Occipital lobe (tissue), 3 donors: ENCODE measurements at places on chromosomes 6 and 20.
A peak's percentile ranks its signal among the peaks of the same experiment; 100 is the strongest.

GRCh38 chr20:50229156-50229607, 38.6 kb downstream of the CEBPB start:
- DNase-seq: no peak

GRCh38 chr6:6001443-6001842, 5.3 kb downstream of the NRN1 start:
- DNase-seq: no peak

- no peak for DNase-seq
Observed at GRCh38 chr6:91288741-91289140, 701.9 kb upstream of the MAP3K7 start.

GRCh38 chr6:149229096-149229495, 88.4 kb upstream of the TAB2 start:
- DNase-seq: no peak

DNA sequence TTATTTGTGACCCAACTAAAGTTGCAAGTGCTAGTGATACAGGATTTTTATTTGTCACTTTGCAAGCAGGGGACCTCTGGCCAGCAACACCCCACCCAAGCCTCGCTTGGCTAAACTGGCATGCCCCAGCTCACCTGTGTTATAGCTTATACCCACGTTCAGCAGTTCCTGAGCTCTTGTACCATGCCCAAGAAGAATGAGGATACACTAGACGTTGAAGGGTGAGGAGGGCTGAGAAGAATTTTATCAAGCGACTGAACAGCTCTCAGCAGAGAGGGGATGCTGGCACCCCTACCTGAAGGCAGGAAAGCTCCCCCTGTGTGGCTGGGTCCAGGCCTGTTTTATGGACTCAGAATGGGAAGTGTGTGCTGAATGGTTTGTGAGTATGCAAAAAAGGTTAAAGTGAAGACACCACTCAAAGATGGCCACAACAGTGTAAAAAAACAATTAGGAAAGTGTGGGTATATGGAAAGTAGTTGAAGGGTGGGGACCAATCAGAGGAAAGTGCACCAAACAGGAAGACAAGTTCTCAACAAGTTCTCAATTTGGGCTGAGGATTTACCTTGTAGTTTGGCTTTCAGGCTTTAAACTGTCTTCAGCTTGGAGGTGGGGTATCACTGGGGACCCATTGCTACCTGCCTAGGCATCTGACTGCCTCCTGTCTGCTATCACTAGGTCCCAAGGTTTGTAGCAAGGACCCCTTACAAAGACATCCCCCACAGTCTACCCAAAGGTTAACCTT, 15.0 kb downstream of the BTN2A1 start:
- DNase-seq: no peak

- DNase-seq: no peak
Observed at GRCh38 chr20:13422637-13423036, 201.6 kb downstream of the ISM1 start.

GRCh38 chr6:27592481-27593199, 119.7 kb upstream of the ZNF184 start:
- no peak for DNase-seq

DNA sequence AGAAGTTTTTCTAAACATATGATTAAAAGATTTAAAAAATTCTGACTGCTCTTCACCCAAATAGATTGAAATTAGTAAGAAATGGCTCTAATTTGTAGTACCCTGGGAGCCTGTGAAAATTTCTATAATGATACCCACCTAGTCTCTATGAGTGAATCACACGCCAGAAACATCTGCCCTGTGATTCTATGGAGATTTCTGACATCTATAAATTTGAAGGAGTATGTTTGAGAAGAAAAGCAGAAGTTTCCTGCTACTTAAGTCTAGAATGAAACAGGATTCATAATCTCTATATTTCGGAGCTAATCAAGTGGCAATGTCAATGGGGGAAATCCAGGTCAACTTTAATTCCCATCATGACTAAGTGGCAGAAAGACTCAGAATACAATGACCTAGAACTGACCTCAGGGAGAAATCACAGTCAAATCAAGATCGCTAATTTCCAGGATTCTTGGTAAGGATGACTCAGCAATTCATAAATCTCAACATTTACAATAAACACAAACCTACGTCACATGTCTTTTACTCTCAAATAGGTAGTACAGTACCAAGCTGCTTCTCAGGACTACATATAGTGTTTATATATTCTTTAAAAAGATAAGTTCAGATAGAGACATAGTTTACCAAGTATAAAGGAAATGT, 186.2 kb upstream of the TNFAIP3 start:
- no peak for DNase-seq

DNA sequence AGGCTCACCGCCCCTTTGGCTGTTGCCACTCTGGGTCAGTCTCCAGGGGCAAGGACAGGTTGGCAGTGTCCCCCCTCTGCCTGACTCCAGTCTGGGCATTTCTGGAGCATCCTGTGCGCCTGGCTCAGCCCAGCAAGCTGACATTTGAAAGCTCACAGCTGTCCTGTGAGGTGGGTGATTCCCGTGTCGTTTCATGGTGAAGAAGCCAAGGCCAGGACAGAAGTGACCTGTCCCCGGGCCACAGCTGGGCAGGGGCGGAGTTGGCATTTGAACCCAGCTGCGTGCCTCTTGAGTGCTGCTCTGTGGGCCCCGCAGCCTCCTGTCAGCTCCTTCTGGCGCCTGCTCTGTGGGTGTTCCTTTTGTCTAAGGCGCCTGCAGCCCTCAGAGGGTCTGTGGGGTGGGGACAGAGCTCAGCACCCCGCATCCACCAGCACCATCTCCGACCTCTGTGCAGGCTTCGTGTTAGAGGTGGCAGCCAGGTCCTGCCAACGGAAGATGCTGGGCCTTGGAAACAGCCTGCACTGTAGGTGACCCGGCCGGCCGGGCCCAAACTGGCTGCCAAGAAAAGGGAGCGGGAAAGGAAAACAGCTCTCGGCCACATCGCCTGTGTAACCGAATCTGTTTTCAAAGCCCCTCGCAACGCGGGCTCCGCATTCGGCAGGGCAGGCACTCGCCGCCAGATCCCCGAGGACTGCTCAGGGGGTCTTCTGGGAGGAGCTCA, 5.8 kb upstream of the GATA5 start:
- DNase-seq: no peak

DNA sequence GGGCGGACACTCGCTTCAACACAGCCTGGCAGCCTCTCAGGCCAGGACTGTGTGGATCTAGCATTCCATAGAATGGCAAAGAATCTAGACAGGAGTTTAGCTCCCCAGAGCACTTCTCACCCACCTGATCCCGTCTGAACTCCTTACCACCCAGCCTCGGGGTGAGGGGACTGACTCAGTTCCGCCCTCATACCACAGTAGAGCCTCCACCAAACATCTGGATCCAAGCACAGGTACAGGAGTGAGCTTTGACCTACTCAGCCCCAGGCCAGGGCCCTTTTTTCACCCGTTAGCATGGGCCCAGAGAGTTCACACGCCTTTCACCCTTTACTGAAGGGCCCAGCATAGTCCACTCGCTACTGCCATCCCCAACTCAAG, 715 bp downstream of the PSMF1 start:
- no peak for DNase-seq

- DNase-seq: no peak
Observed at GRCh38 chr20:19370076-19371075, 157.9 kb downstream of the SLC24A3 start.

DNA sequence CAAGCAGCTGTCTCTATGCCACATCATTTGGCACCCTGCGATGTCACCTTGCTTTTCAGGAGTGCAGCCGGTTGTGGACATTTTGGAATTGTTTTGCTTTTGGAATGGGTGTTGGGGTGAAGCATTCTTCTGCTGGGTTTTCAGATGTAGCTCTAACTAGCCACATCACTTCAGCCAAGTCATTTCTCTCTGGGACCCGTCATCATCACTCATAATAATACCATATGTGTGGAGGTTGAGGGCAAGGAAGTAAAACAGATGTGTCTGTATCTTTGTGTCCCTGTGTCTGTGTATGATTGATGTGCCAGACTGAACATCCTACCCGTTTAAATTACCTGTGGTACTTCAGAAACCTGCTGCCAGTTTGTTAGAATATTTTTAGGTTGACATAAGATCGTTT, 49.5 kb upstream of the TULP4 start:
- DNase-seq: no peak

GRCh38 chr6:27290065-27290849, 21.8 kb downstream of the POM121L2 start:
- DNase-seq: no peak

DNA sequence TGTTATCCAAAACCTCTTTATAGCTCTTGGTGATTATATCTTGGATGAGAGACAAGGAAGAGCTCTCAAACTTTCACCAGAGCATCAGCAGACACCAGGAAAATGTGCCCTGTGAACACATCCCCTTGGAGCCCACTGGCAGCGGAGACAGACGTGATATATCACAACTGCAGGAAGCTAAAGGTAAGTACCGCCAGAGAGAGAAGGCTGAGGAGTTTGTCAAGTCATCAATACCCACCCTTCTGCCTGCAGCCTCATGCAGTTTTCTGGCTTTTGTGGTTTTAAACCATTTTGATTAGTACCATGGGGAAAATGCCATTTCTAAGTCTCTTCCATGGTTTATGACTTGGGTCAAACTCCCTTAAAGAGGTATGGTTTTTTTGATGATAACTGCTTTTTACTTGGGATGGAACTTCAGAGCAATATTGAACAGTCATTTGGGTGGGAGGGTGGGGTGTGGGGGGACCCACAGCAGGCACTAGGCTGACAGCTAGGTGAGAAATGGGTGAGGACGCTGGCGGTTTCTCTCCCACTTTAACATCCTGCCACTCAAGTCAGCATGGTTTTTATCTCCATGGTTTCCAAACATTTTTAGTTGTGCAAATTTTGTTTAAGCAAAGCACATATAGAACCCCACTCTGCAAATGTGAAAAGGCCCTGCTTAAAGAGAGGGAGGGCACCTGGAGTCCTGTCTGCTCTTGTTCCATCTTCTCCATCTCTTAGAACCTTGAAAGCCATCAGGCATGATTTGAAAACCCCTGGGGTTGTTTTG, 108.4 kb downstream of the SCML4 start:
- DNase-seq: no peak

DNA sequence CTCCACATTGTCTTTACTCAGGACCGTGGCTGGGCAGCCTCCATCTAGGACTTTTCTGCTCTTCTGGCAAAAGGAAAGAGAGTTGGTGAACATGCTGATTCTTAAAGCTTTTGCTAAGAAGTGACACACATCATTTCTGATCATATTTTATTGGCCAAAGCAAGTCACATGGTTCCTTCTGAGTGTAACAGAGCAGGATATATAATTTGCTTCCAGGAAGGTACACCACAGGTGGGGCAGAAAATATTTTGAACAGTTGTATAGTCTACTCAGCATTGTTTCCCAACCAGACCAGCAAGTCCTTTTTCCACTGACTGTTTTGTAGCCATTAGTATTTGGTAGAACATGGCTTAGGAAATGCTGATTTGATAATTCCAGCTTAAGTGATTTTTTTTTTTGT, 73.5 kb downstream of the AKAP7 start:
- no peak for DNase-seq

- no peak for DNase-seq
Observed at GRCh38 chr6:142700671-142701312, 244.2 kb downstream of the HIVEP2 start.

DNA sequence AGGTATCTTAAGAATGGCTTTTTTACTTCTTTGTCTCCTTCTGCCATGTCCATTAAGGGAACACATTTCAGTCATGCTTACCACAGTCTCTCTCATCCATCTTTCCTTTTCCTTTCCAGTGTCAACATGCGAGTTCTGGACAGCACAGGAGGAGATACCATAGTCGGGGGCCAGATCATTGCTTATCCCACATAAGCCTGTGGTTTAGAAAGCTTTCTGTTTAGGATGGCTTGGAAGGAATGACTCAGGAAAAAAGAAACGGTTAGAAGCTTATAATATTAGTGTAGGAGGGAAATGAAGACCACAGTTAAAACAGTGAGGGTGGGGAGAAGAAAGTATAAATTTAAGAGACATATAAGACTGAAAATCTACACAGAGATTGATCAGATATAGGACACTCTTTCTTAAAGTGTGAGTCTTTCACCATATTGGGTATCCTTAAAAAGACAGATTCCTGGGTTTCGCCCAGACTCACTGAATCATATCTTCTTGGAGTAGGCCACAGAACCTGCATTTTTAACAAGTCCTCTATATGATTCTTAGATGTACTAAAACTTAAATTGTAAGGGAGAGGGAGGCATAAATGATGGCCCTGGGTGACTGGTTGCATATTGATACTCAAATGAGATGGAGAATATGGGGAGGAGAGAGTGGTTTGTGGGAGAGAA, 36.1 kb downstream of the DSE start:
- no peak for DNase-seq

DNA sequence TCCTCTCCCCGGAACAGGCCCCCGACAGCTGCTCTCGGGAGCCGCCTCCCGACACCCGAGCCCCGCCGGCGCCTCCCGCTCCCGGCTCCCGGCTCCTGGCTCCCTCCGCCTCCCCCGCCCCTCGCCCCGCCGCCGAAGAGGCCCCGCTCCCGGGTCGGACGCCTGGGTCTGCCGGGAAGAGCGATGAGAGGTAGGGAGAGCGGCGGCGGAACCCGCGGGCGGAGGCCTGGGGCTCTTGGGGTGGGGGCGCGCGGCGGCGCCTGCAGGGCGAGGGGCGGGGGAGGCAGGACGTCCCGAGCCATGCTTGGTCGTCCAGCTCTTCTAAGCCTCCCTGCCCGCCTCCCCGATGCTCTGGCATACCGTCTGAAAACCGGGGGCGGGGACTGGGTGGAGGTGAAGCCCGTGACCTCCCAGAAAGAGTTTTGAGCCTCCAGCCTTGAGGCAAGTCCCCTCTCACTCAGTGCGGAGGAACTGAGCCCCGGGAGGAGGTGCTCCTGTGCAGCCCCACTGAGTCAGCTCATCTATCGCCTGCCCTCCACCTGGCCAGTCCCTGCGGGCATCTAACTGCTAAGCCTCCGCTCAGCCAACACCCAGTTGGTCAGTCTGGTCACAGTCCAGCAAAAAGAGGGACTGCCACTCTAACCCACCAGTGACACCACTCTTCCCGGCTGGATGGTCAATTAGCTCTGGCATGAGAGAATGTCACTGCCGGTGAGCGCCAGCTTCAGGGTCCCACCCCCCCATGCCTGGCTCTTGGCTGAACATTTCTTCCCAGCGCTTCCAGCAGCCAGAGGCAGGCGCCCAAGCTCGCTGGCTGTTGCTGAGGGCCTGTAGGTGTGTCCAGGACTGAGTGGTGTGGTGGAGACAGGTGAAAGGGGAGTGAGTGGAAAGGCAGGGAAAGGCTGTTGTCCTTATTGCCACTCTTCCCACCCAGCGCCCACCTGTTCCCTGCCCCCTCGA, 482 bp downstream of the DDR1 start:
- peak; percentile 56 for DNase-seq

DNA sequence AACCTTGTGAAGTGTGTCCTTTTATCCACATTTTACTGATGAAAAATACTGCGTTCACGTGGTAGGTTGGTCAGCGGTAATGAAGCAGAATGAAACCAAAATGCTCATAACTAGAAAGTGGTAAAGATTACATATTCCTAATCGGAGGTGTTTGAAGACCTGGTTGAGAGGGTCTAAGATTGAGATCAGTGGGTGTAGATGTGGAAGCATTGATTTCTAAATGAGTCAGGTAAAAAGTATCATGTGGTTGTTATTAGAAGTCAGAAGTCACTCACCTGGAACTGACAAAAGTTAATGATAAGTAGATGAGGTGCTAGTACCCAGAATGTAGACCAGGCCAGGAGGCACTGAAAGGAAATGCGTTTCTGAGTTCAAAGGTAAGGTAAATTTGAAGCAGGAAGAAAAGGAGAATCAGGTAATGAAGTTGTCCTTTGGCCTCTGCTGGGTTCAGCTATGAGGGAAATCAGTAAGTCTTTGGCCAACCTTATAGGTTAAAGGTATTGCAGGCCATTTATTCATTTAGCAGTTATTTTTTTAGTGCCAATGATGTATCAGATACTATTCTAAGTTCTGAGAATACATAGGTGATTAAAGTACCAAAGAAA, 31.2 kb downstream of the FAM83B start:
- no peak for DNase-seq
